ENCODE measurements at places on chromosomes 6 and 20.
A peak's percentile ranks its signal among the peaks of the same experiment; 100 is the strongest.

DNA sequence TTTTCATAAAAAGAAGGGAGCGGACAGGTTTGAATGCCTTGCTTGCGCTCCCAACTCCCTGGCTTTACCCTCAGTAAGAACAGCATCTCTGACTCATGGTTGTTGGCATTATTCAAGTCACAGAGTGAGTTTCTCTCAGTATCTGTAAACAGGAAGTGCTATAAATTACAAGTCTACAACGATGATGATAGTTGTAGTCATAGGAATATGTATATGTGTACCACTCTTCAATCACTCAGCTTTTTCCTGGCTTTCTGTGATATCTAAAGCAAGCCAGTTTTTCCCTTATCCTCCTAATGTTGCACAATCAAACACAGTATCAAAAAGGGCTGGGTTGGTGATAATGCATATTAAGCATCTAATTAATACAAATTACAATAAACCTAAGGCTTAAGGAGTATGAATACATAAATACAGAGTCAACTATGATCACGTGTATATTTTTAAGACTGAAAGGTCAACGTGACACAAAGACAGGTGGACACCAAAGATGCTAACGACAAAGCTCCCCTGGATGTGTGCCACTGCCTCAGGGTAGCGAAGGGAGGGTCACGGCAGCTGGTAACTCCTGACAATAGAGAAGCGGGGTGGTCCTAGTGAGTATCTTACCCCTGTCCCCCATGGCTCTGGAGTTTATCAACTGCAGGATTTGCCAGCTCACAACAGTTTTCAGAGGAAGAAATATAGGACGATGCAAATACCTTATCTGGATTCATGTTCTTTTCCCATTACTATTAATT, 202.8 kb downstream of the BTBD9 start:
- DNase-seq = no peak

- DNase-seq = no peak
Measured at GRCh38 chr6:82217018-82217586, 30.4 kb downstream of the IBTK start.

- DNase-seq = no peak
Measured at GRCh38 chr6:15916581-15916980, 212.3 kb upstream of the MYLIP start.

GRCh38 chr6:11921751-11922150, 90.4 kb upstream of the HIVEP1 start:
- DNase-seq = no peak

- no peak for DNase-seq
Measured at GRCh38 chr20:11654766-11655165, 262.9 kb upstream of the BTBD3 start.

DNA sequence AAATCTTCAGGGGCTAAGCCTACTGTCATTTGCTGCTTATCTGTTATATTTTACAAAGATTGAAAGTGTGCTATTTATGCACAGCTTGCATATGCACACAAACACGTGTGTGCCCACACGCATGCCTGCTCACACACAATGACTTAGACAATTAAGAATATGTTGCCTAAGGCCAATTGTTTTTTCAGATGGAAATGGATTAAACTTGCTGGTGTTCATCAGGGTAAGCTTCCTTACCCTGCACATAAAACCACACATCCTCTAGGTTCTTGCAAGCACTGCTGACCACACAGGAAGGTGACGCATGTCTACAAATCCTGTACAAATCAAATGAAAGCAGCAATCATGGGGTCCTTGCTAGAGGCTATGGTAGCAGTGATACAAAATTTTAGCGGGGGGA, 58.4 kb downstream of the GJA10 start:
- peak; percentile 75 for DNase-seq

DNA sequence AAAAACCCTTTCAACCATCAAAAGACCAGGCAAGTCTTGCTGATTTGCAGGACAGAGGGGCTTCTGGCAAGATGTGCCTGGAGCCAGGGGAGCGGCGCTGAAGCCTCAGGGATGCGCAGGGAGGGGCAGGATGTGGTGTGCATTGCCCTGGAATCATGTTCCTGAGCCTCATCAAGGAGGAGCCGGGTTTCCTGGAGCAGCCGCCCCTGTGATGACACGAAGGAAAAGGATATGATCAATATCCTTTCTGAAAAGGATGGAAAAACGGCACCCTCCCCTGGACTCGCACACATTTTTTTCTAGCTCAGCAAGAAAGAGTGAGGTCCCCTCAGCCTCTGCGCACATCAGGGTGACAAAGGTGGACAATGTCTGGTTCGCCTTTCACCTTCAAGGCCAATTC, 173.1 kb upstream of the SSTR4 start:
- no peak for DNase-seq

DNA sequence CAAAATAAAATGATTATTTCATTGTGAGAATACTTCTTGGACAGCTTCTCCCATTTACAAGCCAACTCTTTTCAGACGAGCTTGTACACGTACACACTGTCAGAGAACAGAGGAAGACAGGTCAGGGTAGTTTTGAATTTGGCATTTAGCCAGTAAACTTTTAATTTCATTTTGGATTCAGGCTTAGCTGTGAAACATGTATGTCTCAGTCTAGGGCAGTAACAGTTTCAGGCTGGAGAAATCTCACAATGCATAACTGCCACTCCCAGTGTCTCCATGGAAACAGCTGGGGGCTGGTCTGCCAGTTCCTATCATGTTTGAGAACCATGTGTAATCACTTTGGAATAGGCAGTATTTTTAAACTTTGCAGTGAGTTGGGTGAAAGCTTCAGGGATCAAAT, 22.0 kb upstream of the QKI start:
- no peak for DNase-seq

DNA sequence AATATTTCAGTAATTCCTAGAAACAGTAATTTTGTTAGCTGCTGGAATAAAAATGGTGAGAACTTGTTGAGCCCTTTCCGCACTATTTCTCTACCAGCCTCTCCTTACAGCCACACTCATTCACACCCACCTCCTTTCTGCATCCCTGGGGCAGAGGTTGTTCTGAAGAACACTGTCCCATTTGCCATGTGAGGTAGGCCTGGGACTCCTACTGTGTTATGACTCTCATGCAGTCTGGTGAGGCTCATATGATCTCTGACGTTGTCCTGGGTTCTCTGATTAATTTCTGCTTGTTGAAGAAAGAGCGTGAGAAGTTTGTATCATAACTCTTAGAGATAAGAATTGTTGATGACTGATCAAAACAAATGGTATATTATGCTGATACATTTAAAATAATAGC, 4.1 kb upstream of the KCNQ5 start:
- DNase-seq = no peak

GRCh38 chr6:148517470-148517869, 174.8 kb downstream of the SASH1 start:
- no peak for DNase-seq
